ENCODE measurements at places on chromosomes 12 and 14.

GRCh38 chr14:96920023-96920422 lies 122.8 kb downstream of the VRK1 start:
- H3K36me3 ChIP-seq = no peaks in the 10 kb centered on the region
- no peak overlapping the region for H3K4me3 ChIP-seq
- DNase-seq = no peak
- no peaks in the 10 kb centered on the region for H3K27me3 ChIP-seq
- no peaks in the 10 kb centered on the region for H3K4me1 ChIP-seq

GRCh38 chr12:131024721-131025120 lies 71.0 kb downstream of the ADGRD1 start:
- H3K4me1 ChIP-seq = no peaks in the 10 kb centered on the region
- no peak overlapping the region for H3K27ac ChIP-seq
- DNase-seq = no peak
- no peaks in the 10 kb centered on the region for H3K27me3 ChIP-seq
- no peak overlapping the region for H3K4me3 ChIP-seq

GRCh38 chr12:62762645-62763044 lies 172.3 kb downstream of the PPM1H start:
- H3K4me3 ChIP-seq = no peak overlapping the region
- no peaks in the 10 kb centered on the region for H3K36me3 ChIP-seq
- H3K4me1 ChIP-seq = no peaks in the 10 kb centered on the region
- H3K27ac ChIP-seq = no peak overlapping the region
- no peak for DNase-seq
- H3K27me3 ChIP-seq = no peaks in the 10 kb centered on the region

DNA sequence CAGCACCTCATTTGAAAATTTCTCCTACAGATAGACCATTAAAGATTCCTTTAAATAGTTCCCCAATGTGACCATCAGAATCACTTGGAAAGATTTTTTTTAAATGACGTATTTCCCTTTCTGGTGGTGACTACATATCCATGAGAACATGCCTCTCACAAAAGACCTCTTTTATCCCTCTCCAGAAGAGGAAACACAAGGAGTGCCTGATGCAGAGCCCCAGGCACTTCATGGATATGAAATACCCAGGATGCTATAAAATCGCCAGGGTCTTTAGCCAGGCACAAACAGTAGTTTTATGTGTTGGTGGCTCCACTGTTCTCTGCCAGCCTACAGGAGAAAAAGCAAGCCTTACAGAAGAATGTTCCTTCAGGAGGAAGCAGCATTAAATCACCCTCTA lies 97.1 kb downstream of the ETNK1 start:
- no peak overlapping the region for H3K27ac ChIP-seq
- H3K27me3 ChIP-seq = no peaks in the 10 kb centered on the region
- no peaks in the 10 kb centered on the region for H3K36me3 ChIP-seq

DNA sequence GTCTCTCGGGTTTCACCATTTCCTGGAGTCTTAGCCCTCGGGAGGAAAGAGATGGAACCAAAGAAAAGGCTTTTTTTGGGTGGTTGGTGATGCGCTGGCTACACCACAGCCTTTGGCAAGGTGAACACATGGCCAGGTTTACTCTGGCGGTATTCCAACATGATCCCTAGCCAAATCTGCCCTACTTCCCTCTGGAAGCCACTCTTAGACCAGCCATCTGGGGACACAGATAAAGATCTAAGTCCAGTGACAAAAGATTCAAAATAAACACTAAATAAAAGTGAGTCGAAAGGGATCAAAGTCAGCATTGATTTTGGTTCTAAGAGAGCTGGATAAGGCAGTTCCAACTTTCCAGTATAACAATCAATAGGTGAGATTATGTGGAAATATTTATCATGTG lies 694.5 kb downstream of the VRK1 start:
- no peaks in the 10 kb centered on the region for H3K4me1 ChIP-seq
- H3K4me3 ChIP-seq = no peak overlapping the region
- H3K27me3 ChIP-seq = no peaks in the 10 kb centered on the region
- no peak overlapping the region for H3K27ac ChIP-seq
- no peaks in the 10 kb centered on the region for H3K36me3 ChIP-seq
- DNase-seq = no peak

- H3K27ac ChIP-seq = no peak overlapping the region
- peaks cover 3% of the 10 kb centered on the region for H3K27me3 ChIP-seq
- peak; percentile 41 for DNase-seq
- no peak overlapping the region for H3K4me3 ChIP-seq
- no peaks in the 10 kb centered on the region for H3K4me1 ChIP-seq
Measured at GRCh38 chr12:54207539-54208294, 18.9 kb upstream of the SMUG1 start.

- H3K4me1 ChIP-seq = no peaks in the 10 kb centered on the region
- no peaks in the 10 kb centered on the region for H3K27me3 ChIP-seq
- peak; percentile 53 for DNase-seq
- H3K36me3 ChIP-seq = no peaks in the 10 kb centered on the region
- H3K4me3 ChIP-seq = peak overlapping the region; percentile 57
Measured at GRCh38 chr12:8914716-8915526, 612 bp downstream of the PHC1 start.

GRCh38 chr14:105092171-105093037 lies 27.2 kb upstream of the GPR132 start:
- peak overlapping the region; percentile 71 for H3K4me3 ChIP-seq
- no peaks in the 10 kb centered on the region for H3K36me3 ChIP-seq
- no peak for DNase-seq
- peak overlapping the region; percentile 93 for H3K27ac ChIP-seq
- H3K27me3 ChIP-seq = no peaks in the 10 kb centered on the region

DNA sequence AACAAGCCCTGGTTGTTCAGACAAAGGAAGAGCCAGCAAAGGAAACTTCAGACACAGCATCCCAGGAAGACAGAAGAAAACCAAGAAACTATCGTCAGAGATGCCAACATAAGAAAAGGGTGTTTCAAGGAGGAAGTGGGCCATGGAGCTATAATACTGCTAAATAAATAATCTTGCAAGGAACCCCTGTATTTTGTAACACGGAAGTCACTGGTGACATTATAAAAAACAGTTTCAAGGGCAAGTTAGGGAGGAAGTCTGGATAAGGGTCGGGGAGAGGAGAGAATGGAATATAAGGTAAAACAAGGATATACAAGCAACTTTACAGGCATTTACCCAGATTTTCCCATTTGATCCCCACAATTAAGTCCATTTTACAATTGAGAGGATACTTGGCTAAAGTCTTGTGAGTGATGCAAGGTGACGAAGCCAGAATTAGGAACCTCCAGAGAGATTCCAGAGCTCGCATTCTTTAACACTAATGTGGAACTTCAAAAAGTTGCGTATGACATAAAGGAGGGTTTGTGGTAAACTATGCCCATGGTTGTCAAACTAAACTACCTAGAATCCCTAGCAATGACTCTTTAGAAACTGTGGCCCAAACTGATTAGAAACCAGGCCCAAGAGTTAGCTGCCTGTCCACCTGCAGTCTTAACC lies 46.4 kb downstream of the PPM1H start:
- no peaks in the 10 kb centered on the region for H3K4me1 ChIP-seq
- no peak overlapping the region for H3K4me3 ChIP-seq
- H3K36me3 ChIP-seq = no peaks in the 10 kb centered on the region
- H3K27ac ChIP-seq = no peak overlapping the region

GRCh38 chr12:78194448-78194847 lies 363.8 kb downstream of the NAV3 start:
- H3K27ac ChIP-seq = no peak overlapping the region
- no peaks in the 10 kb centered on the region for H3K27me3 ChIP-seq
- no peak for DNase-seq

GRCh38 chr14:38110258-38110657 lies 97.4 kb upstream of the SSTR1 start:
- no peaks in the 10 kb centered on the region for H3K4me1 ChIP-seq
- no peaks in the 10 kb centered on the region for H3K27me3 ChIP-seq
- no peaks in the 10 kb centered on the region for H3K36me3 ChIP-seq
- H3K4me3 ChIP-seq = no peak overlapping the region

DNA sequence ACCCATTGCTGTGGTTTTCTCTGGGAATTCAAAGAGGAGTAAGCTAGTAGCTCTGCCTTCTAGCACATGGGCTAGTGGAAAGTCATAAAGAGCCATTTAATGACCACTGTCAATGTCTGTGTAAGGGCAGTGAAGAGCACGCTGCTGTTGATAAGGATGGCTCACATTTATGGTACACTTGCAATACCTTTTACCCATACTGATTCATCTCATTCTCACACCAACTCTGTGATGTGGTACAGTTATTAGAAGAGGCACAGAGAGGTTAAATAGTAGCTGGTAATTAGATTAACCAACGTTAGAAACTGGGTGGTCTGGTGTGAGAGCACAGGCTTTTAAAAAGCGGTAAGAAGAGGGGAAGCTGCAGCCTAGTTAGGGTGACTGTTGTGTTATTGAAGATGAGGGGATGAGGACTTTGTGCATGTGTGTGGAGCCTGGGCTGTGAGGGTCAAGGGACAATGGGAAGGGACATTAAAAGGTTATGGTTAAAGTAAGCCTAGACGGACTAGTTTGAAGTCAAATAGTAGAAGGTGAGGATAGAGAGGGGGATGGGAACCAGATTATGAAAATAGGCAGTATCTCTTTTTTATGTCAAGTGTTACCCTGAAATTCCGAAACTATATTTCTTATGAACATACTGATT lies 25.2 kb downstream of the RASSF3 start:
- no peaks in the 10 kb centered on the region for H3K4me1 ChIP-seq
- no peak for DNase-seq
- no peaks in the 10 kb centered on the region for H3K36me3 ChIP-seq
- no peak overlapping the region for H3K4me3 ChIP-seq

- no peak overlapping the region for H3K27ac ChIP-seq
- H3K27me3 ChIP-seq = no peaks in the 10 kb centered on the region
- H3K4me3 ChIP-seq = no peak overlapping the region
- no peak for DNase-seq
- no peaks in the 10 kb centered on the region for H3K4me1 ChIP-seq
- no peaks in the 10 kb centered on the region for H3K36me3 ChIP-seq
Measured at GRCh38 chr14:45553981-45554380, 301.0 kb upstream of the MIS18BP1 start.

GRCh38 chr14:92470811-92471210 lies 42.8 kb upstream of the RIN3 start:
- no peak overlapping the region for H3K4me3 ChIP-seq
- H3K27me3 ChIP-seq = no peaks in the 10 kb centered on the region
- no peak overlapping the region for H3K27ac ChIP-seq
- DNase-seq = no peak

GRCh38 chr12:46318037-46318436 lies 49.2 kb upstream of the SLC38A1 start:
- H3K27ac ChIP-seq = no peak overlapping the region
- no peaks in the 10 kb centered on the region for H3K4me1 ChIP-seq
- no peak for DNase-seq
- H3K4me3 ChIP-seq = no peak overlapping the region
- H3K27me3 ChIP-seq = no peaks in the 10 kb centered on the region
- no peaks in the 10 kb centered on the region for H3K36me3 ChIP-seq

GRCh38 chr14:57641776-57642175 lies 148.1 kb upstream of the CCDC198 start:
- no peaks in the 10 kb centered on the region for H3K4me1 ChIP-seq
- no peak overlapping the region for H3K4me3 ChIP-seq
- H3K36me3 ChIP-seq = no peaks in the 10 kb centered on the region
- DNase-seq = no peak
